Right renal pelvis (tissue), 4 donors: ENCODE measurements at places on chromosomes 6 and 20.

- DNase-seq: no peak
Measured at GRCh38 chr6:13038315-13038714, 290.0 kb downstream of the TBC1D7 start.

GRCh38 chr6:14726816-14727493 lies 518.9 kb upstream of the JARID2 start:
- DNase-seq: no peak

DNA sequence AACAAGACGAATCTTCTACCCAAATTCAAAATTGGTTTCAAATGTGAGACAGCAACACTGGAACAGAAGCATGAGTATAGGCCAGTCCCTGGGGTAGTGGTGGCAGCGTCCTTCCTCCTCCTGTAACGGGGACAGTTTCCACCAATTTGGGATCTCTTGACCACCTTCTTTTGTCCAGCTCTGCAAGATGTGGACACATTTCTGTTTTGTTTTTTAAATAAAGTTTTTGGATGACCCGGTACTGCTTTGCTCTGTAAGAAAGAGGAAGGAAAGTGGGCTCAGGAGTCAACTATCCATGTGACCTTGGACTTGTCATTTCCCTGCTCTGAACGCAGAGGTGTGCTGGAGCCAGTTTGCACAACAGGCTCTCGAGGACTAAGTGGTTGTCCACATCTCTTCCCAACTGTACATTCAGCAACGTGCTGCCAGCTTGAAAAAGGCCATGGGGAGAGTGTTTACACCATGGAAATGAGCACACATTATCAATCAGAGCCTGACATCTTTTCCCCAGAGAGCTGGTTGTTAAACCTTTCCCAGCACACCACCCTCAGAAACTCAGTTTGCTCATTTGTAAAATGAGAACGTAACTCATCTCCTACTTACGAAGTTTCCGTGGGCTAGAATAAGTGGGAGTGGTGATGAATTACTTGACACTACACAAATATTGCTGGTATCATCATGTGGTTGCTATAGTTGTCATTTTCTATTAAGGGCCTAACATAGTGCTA lies 66.5 kb downstream of the ADTRP start:
- no peak for DNase-seq

DNA sequence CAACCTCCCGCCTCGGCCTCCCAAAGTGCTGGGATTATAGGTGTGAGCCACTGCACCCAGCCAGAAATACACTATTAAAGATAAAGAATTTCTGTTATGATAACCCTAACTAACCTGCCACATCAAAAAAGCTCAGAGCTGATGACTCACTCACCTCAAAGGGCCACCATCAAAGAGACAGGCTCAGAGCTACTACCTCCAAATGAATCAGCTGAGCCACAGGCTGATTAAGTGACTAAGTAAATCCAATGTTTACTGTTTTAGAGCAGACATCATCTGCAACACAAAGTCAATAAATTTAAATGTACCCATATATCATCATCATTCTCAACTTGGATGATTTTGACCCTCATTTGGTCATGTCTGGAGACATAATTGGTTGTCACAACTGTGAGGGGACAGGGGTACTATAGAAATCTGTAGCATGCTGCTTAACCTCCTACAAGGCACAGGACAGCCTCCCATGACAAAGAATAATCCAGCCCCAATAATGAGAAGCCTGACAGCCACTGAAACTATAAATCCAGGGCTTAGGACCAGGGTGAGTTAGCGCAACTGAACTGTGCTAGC lies 106.5 kb downstream of the ATP9A start:
- no peak for DNase-seq
